ENCODE measurements at places on chromosomes 7 and 10.

DNA sequence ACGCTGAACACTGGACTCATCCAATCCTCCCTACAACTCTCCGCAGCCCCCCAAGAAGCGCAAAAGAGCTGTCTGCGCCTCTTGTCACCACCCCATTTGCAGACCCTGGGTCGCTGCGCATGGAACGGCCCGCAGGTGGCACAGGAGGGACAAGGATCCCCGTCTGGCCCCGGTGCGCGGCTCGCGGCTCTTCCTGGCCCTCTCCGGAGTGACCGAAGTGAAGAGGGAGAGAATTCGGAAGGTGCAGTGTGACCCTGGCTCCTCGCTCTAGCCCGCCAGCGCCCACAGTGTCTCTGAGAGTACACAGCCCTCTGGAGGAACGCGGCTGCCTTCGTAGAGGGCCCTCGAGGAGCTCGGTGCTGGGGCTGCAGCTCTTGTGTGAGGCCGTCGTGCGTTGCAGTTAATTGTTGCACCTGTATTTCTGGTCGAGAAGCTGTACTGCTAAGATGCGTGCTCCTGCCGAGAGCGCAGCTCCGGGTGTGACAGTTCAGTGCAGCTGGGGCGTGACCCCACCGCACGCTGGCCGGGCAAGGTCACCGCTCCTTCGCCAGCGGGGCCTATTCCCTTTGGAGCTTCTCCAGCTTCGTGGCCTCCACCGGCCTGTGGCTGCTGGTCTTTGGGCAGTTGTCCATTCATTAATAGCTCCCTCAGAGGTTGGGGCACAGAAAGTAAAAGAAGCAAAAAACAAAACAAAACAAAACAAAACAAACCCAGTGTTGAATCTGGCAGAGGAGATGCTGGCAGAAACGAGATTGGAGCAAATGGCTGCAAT, 119.0 kb downstream of the SEC23IP start:
- peak; percentile 13 for DNase-seq

DNA sequence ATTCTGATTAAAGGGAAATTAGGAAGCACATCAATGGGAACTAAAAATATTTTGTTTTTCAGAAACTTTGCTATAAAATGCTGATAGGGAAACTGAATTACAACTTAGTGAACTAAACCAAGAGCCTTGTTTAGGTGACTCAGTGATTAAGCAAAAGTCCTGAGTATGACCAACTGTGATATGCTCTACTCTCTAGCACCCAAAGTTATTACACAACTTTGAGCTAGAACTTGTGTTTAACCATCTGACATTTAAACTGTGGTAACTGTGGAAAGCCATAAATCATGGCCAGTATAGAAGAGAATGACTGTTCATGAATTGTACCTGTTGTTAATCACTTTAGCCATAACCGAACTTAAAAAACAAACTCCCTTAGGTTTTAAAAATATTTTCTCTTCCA, 127.4 kb downstream of the ZNF365 start:
- DNase-seq = no peak

- no peak for DNase-seq
Observed at GRCh38 chr7:5279734-5280133, 3.0 kb upstream of the SLC29A4 start.

DNA sequence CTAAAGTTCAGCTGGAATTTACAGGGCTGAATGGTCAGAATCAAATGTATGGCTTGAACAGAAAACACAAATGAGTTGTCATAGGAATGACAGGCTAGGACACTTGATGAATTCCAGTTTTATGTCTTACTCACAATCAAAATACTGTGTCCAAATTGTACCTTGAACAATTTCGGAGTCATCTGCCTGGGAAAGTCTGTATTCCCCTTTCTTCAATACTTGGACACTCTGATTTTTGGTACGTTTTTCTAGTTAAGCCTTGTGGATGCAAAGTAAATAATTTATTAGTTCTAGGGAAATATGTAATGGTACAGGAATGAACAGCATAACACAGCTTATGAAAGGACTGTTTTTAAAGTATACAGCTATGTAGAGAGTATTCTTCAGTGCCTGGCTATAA, 100.4 kb downstream of the ITGB8 start:
- no peak for DNase-seq

GRCh38 chr10:79995979-79996634, 47.2 kb upstream of the SFTPD start:
- DNase-seq = no peak

DNA sequence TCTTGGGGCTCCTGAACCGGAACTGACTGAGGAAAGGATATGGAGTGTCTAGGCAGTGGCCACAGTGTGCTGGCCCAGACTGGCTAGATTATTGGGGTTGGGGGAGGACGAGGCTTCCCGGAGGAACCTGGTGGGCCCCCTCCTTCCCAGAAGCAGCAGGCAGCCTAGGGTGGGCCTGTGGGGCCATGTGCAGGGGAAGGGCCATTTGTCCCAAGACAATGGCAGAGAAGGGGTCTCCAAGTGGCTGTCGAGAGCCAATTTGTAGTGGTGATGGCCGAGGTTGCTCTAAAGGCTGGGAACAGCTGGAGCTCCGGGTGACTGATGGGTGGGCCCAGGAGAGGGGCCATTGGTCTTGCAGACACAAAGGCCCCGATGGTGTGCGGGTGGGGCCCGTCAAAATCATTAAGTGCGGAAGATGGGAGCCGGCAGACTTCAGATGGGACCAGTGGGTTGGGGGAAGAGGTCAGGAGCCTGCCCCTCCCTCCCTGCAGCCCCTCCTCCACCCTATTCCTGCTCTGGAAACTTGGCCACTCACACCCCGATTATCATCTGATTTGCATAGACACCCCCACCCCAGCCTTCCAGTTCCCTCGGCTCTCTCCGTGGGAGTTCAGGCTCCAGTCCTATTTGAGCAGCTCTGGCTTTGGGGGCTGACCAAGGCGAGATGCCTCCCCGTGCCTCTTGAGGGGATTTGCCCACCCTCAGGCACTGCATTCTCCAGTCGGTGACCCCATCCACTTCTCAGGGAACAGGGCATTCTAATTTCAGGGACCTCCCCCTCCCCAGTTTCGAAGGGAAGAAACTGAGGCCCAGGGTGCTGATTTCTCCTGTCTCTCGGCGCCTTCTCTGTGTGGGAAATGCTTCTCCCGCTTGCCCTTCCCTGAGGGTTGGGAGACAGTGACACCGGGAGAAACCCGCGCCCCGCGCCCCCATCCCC, 36.0 kb upstream of the PAX2 start:
- no peak for DNase-seq

GRCh38 chr10:110495731-110496552, 1.8 kb upstream of the DUSP5 start:
- no peak for DNase-seq

DNA sequence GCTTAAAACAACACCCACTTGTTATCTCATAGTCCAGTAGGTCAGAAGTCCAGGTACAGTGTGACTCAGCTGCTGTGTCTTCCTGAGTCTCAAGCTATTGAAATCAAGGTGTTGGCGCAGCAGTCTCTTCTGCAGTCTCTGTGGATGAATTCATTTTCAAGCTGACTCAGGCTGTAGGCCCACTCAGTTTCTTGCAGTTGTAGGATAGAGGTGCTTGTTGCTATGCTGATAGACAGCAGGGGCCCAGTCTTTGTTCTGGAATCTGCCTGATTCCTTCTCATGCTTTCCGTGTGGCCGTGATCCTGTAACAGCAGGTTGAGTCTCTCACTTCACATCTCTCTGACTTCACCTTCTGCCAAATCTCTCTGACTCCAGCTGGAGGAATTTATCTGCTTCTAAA, 400.4 kb upstream of the POM121L12 start:
- DNase-seq = no peak

Measured in iPS DF 6.9 (cell line).